ENCODE measurements at places on chromosomes 2 and 18.

DNA sequence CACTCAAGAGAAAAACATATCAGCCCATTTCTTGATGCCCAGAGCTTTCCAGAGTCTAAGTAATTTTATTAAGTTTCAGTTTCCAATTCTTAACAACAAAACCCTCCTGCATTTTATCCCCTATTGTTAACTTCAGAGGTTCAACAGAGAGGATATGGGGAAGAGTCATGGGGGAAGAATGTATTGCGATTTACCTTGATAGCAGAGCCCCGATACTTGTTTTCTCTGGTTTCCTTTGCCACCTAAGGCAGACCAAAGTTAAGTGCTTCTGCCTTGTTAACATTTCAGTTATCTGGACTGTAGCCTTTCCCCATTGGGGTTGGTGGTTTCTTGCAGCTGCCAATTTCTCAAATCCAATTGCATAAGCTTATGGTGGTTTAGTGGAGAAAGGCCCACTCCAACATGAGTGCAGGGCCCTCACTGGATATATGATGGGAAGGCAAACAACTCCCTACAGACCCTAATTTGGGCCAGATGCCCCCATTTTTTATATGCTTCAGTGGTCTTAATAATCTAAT, 82.0 kb upstream of the ITGB6 start:
- no peak for DNase-seq

- DNase-seq, result no peak
These were observed 73.3 kb upstream of the KLF7 start for GRCh38 chr2:207238831-207239701.

DNA sequence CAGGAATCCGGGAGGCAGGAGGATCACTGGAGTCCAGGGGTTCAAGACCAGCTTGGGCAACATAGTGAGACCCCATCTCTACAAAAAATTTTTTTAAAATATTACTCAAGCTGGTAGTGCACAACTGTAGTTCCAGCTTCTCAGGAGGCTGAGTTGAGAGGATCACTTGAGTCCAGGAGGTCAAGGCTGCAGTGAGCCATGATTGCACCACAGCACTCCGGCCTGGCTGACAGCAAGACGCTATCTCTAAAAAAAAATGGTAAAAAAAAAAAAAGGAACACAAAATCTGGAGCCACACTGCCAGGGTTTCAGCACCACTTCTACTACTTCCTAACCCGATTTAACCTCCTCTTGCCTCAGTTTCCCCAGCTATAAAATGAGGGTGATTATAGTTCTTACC, 57.0 kb downstream of the STEAP3 start:
- no peak for DNase-seq

GRCh38 chr2:225437319-225437718, 37.8 kb downstream of the NYAP2 start:
- DNase-seq, result no peak

GRCh38 chr2:116148361-116148760, 1666.1 kb upstream of the DDX18 start:
- DNase-seq, result no peak

- DNase-seq, result no peak
These were observed 104.1 kb downstream of the DLGAP1 start for GRCh38 chr18:4351005-4351404.

Data from H9 (cell line).